ENCODE measurements at places on chromosomes 2 and 18. TPM values are rescaled to one million over a fixed set of nuclear protein-coding genes. Genes with fewer than 3 reads are reported as not detected.
A peak's percentile ranks its signal among the peaks of the same experiment; 100 is the strongest.

- DNase-seq, result no peak
Observed at GRCh38 chr2:25867396-25868003, 10.8 kb downstream of the ASXL2 start.

DNA sequence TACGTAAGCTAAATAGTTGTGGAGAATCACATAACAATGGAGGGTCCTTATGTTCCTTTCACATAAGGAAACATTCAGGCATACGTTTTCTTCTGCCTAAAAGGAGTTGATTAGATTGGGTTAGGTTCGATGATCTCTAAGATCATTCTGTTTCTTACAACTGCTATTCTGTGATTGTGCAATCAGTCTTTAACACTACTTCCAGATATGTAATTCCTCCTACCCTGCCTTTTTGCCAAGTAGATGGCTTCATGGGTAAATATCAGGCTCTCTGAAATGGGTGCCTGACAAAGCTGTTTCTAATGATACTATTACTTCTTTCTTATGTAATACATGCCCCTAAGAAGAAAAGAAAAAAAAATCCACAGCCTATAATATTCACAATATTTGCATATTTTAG lies 321.5 kb downstream of the XIRP2 start:
- no peak for DNase-seq

The AKAIN1 gene
- total RNA-seq, result not detected

The NYAP2 gene
- not detected for total RNA-seq

DNA sequence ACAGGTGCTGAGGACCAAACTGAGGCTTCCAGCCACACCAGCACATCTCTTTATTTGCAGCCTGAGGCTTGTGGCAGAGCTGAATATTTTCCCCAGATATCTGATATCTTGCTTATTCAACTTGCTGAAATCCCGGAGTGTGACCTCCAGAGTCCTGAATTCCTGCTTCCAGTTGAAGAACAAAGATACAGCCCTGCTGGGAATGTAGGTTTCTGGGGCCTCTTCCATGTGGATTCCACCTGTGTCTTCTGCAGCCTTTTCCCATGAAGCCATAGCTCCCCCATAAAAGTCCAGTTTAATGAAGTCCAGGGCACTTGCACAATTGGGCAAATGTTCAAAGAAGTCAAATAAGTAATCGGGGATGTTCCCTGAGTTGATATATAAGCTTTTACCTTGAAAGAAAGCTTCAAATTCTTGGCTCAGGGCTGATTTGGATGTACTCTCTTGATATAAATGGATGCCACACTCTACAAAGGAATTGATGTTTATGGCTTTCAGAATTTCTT lies 14.9 kb downstream of the NLRC4 start:
- no peak for DNase-seq

The RFTN2 gene
- total RNA-seq, result not detected

GRCh38 chr18:63161761-63162195 lies 157.8 kb downstream of the BCL2 start:
- DNase-seq, result peak; percentile 83

DNA sequence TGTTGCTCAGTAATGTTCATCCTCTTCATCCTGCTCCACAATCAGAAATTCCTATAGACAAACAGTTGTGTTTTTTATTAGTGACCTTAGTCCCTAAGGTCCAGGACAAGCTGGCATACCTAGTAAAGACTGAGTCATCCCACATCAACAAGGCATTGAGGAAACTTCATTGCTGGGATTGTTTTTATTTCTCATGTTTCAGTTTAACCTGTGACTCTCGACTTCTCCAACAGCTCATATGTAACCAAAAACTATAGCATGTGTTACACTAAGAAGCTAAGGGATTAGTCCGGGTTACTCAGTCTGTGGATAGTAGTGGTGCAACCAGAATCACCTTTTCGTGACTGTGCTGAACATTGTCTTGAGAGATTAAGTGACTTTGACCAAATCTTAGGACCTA lies 292.1 kb downstream of the RDH14 start:
- DNase-seq, result no peak

DNA sequence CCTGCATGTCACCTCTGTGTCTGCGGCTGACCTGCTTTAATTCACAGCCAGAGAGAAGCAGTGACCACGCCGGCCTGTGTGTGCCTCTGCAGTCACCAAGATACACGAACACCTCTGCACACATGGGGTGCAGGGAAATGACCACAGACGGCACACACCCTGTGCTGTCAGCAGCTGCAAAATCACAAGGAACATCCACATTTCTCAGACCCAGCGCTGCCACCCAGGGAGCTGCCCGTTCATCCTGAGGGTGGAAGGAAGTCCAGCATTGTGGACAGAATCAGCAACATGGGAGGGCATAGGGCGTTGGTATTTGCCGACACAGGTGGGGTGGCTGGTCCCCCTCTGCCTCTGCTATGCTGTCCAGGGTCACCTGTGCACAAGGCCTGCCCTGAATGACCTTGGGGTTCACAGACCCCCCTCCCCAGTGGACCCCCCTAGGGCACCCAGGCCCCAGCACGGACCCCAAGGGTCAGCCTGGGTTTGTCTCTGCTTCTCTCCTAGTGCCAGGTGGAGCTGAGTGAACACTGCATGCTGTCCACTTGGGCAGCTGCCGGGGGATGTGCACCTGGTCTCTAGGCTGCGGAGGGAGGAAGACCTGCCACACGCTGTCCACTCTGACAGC lies 107.4 kb downstream of the PXDN start:
- DNase-seq, result no peak

- DNase-seq, result no peak
Observed at GRCh38 chr18:70188113-70188512, 17.4 kb downstream of the RTTN start.

The MRPL53 gene
- 41.5 TPM for total RNA-seq

The RAB11FIP5 gene
- 20.6 TPM for total RNA-seq

The ZEB2 gene
- total RNA-seq, result 15.1 TPM

DNA sequence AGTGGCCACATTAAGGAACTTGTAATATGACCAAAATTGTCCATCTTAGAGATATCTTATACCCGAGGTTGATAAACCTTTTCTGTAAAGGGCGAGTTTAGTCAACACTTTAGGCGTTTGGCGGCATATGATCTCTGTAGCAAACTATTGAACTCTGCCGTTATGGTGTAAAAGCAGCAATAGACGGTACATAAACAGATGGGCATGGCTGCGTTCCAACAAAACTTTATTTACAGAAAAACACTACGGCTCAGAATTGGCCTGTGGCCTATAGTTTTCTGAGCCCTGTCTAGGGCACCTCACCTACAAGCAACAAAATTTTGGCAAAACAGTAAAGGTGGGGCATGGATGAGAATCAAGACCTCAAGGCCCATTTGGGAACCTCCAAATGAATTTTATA lies 121.9 kb upstream of the HAAO start:
- no peak for DNase-seq

GRCh38 chr2:15744820-15745219 lies 153.2 kb downstream of the DDX1 start:
- no peak for DNase-seq

The HOXD3 gene
- total RNA-seq, result 10.9 TPM

The RAMP1 gene
- 12.9 TPM for total RNA-seq

DNA sequence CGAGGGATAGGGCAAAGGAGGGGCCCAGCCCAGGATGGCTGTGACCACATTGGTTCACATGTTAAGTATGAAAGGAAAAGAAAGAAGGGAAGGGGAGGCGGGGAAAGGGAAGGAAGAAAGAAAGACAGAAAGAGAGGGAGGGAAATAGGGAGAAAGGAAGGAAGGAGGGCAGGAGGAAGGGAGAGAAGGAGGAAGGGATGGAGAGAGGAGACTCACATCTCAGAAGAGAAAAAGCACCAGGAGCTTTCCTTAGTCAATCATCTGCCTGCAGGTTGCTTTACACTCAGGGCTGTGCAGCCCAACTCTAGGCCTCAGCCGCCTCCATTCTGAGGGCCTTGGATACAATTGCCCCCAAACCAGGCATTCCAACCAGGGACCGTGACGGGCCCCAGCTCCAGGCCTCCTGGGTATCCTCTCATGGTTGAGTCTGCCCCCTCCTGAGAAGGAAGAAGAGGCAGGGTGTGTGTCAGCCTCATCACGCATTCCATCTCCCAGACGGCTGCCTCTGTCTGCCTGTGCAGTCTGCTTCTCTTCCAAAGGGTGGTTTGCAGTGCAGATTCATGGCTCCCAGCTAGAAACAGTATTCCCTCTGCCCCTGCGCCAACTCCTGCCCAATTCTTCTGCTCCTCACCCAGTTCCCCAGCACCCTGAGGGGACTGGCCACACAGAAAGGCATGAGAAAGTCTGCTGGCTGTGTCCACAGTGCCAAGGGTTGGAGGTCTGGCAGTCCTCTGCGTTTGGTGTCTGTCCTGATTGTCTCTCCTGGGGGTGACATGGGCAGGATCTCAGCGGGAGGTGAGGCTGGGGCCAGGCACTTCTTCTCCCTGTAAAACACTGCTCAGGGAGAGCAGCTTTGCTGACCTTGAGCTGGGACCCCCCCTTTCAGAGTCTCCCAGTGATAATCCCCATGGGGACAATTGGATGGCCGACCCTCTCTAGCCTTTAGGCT lies 163.3 kb downstream of the SMAD7 start:
- DNase-seq, result no peak

The FRZB gene
- not detected for total RNA-seq

The TEKT4 gene
- total RNA-seq, result not detected

The FTCDNL1 gene
- total RNA-seq, result 0.86 TPM
